ENCODE measurements at places on chromosomes 2 and 18. TPM values are rescaled to one million over a fixed set of nuclear protein-coding genes. Genes with fewer than 3 reads are reported as not detected.

The STK39 gene
- total RNA-seq, result 5.1 TPM

The GREB1L gene
- 115 TPM for total RNA-seq

The NGEF gene
- 0.79 TPM for total RNA-seq

The SPP2 gene
- total RNA-seq, result not detected

The SLC5A7 gene
- total RNA-seq, result not detected

The CCDC85A gene
- total RNA-seq, result 2.0 TPM

The PDE11A gene
- under 0.01 TPM for total RNA-seq
